SHP77 (cell line): ENCODE measurements at places on chromosomes 13 and 19.
A peak's percentile ranks its signal among the peaks of the same experiment; 100 is the strongest.

- no peak for DNase-seq
Measured at GRCh38 chr13:51997641-51998330, 13.5 kb downstream of the ATP7B start.

GRCh38 chr19:43438291-43439031, 23.8 kb downstream of the TEX101 start:
- DNase-seq, result peak; percentile 24

- no peak for DNase-seq
Measured at GRCh38 chr13:35841060-35841521, 290.1 kb downstream of the DCLK1 start.

- no peak for DNase-seq
Measured at GRCh38 chr19:10612499-10613119, 12.7 kb upstream of the SLC44A2 start.

GRCh38 chr13:81051873-81052272, 710.9 kb upstream of the SPRY2 start:
- no peak for DNase-seq

GRCh38 chr13:105502193-105502592, 1033.3 kb downstream of the EFNB2 start:
- no peak for DNase-seq

DNA sequence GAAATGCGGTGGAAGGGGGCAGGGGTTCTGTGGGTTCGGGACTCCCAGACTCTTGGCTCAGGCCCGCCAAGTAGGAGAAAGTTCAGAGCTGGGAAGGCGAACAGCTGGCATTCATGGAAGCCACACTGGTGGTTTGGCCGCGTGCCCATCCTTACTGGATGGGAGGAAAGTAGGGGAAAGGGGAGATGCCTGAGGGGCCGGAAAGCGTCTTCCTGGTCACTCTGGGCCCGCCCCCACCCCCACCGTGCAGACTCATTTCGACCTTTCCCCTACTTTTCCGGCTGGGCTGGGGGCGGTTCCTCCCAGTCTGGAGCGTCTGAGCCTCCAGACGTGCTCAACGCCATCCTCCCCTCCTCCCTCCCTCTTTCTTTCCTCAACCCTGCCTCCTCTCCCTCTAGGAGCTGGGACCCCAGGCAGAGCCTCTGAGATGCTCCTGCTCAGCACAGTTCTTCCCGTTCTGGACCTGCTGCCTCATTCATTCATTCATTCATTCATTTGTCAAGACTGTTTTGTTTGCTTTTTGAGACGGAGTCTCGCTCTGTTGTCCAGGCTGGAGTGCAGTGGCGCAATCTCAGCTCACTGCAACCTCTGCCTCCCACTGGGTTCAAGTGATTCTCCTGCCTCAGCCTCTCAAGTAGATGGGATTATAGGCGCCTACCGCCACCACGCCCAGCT, 3.5 kb downstream of the ANGPTL4 start:
- peak; percentile 53 for DNase-seq

DNA sequence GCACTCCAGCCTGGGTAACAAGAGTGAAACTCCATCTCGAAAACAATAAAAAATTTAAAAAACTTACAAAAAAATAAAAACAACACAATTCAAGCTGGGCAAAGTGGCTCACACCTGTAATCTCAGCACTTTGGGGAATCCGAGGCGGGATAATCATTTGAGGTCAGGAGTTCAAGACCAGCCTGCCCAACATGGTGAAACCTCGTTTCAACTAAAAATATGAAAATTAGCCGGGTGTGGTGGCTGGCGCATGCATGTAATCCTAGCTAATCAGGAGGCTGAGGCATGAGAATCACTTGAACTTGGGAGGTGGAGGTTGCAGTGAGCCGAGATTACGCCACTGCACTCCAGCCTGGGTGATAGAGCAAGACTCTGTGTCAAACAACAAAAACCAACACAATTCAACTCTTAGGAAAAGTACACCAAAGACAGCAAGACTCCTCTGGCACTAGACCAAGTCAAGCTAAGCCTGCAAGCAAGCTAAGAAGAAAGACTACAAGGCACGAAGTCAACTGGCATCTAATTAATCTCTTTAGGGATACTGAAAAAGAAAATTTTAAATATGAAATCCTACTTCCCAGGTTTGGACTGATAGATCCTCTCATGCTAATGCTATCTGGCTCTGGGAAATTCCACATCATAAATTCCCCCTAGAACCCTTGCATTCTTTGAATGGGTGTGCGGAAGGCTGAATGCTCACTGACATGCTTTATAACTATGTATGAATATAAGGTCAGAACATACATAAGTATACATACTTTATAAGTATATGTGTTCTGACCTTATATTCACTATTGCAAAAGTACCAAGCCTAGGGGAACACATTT, 7.9 kb downstream of the PBX4 start:
- DNase-seq, result no peak

- no peak for DNase-seq
Measured at GRCh38 chr13:110529522-110530311, 31.8 kb downstream of the RAB20 start.

DNA sequence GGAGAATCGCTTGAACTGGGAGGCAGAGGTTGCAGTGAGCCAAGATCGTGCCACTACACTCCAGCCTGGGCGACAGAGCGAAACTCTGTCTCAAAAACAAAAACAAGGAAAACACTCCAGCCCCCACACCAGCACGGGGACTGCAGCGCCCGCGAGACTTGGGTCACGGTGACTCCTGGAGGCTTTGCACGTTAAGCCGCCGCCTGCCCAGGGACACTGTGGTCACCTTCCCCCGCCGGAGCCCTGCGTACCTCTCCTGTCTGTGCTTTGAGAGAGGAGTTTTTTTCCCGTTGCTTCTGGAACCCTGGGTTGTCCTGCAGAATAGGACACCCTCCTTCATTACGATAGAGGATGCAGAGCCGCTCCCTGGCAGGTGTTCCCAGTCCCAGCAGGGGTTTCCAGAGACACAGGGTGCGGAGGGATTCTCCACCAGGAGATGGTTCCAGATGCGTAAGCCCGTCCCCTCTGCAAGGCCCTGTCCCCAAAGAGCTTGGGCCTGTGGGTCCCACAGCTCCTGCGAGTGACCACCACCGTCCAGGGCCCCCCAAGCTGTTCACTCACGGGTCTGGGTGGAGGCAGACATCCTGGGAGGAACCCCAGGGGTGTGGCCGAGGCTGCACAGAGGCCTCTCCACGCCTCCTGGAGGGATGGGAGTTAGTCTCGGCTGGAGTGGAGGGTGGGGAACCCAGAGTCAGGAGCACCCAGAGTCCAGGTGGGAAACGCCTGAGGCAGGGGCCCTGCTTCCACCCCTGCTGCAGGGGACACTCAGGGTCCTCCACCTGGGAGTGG, 42.8 kb upstream of the NDUFS7 start:
- no peak for DNase-seq

GRCh38 chr19:18612772-18613588, at the start of gene TMEM59L:
Gene TMEM59L (plus strand): TSS chr19:18612870. CDS start chr19:18612959, 89 bp downstream.
- DNase-seq, result no peak

DNA sequence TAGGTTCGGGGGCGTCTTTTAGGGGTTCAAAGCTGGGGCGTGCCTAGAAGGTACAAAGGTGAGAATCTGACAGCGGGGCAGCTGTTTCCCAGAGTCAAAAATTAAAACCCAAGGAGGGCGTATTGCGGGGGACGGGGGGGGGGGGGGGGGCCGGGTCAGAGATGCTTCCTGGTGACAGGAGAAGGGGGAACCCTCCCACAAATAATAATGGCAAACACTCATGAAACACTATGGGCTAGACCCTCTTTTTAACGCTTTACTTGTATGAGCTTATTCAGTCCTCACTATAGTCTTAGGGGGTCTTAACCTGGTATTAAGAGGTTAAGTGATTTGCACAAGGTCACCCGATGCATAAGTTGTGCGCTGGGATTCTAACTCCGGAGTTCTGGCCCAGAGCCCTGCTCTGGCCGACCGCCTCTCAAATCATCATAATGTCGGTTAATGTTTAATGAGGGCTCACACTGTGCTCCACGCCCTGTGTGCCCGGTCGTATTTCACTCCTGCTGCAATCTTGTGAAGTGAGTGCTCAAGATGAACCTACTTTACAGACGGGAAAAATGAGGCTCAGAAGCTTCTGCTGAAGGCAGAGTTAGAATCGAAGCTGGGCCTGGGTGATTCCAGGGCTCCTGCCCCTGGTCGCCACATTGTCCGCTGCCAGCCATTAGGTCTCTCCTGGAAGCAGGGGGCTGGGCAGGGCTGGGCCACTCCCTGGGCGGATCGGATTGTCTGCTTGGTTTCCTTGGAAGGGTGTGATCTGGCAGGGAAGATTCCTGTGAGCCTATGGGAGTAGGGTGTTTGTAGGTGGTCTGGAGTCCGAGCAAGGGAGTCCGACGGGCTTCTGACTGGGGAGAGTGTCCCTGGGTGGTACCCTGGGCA, 964 bp downstream of the PAK4 start:
- no peak for DNase-seq

GRCh38 chr19:32875428-32875827, 5.9 kb upstream of the SLC7A9 start:
- no peak for DNase-seq

- peak; percentile 86 for DNase-seq
Measured at GRCh38 chr19:46373491-46374359, 26.8 kb downstream of the PPP5C start.
